Fibroblast of skin of back (primary cell): ENCODE measurements at places on chromosomes 13 and 19.
A peak's percentile ranks its signal among the peaks of the same experiment; 100 is the strongest.

DNA sequence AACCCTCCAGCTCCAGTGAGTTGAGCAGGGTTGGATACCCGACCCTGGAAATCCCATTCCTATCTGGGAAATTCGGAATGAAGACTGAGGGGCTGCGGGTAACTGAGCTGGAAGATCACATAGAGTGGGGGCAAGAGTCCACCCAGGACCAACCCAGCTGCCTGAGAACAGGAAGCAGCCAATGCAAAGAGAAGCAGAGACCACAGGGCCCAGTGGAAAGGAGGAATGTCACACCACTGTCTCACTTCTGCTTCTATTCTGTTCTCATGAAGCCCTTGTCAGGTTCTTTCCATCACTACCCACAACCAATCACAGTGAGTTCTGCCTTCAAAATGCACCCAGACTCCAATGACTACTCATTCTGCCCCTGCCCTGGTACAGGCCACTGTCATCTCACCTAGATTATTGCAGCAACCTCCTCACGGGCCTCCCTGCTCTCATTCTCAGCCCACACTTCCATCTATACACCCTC lies 15.3 kb downstream of the DYRK1B start:
- DNase-seq: no peak

- DNase-seq: no peak
Observed at GRCh38 chr13:54390841-54391240, 1362.2 kb downstream of the OLFM4 start.

DNA sequence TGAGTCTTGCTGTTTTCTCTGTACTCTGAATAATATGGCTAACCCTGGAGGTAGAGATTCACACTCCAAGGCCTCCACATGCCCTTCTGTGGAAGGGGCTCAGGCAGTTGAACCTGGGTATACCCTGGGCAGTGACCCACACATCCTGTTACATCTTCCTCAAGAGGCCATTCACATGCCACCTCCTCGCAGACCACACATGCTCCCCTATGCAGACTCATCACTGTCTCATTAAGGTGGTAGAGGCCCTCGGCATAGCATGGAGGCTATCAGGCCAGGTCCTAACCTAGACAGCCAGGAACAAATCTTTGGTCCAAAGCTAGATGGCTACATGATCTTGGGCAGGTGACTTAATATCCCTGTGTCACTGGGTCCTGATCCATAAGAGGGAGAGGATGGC lies 363.9 kb upstream of the ZNF507 start:
- no peak for DNase-seq

DNA sequence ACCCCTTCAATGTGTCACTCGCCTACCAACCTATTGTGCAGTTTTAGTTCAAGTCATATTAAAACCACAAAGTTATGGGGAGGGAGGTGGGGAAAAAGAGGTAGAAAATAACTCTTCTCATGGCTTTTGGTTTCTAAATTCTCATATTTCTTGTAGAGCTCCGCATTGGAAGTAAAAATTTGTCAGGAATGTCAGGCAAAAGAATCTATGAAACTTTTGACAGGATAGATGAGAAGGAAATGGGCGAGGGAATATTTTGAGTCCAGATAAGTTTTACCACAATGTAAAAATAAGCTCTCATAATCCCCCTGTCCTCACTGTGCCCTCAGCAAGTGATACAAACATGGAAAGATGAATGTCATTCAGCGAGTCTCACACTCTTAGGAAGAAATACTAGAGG lies 270.4 kb downstream of the DLEU7 start:
- DNase-seq: peak; percentile 50

DNA sequence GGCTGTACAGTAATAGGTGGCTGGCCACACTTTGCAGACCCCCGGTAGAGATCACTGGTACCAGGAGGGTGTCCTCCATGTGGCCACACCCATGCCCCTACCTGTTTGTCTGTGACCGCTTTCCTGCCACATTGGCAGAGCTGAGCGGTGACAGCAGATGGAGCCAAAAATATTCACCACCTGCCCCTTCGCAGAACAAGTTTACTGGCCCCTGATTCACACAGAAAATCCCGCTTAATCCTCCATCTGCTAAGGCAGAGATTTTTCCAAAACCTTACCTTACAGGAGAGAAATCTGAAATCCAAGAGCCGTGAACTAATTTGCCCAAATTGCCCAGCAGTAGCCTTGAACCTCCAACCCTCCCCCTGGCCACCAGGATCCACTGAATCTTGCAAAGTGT lies 52.1 kb downstream of the MYO9B start:
- DNase-seq: no peak

DNA sequence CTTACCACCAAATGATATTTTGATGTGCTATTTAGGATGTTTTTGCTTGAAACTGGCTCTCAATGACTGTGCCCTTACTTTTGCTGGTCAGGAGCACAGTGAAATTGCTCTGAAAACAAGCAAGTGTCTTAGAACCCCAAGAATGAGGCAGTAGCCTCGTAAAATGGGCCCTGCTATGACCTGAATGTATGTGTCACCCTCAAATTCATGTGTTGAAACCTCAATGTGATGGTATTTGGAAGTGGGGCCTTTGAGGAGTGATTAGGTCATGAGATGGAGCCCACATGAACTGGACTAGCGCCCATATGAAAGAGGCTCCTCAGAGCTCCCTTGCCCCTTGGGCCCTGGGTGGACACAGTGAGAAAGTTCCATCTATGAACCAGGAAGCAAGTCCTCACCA lies 155.2 kb downstream of the ZIC5 start:
- DNase-seq: no peak
